Epithelial cell of proximal tubule (primary cell): ENCODE measurements at places on chromosomes 6 and 20. TPM values are rescaled to one million over a fixed set of nuclear protein-coding genes. Genes with fewer than 3 reads are reported as not detected.

- no peak for DNase-seq
Measured at GRCh38 chr20:32441638-32442037, 83.5 kb downstream of the ASXL1 start.

The KHDC1L gene
- total RNA-seq: not detected in 2 replicates

DNA sequence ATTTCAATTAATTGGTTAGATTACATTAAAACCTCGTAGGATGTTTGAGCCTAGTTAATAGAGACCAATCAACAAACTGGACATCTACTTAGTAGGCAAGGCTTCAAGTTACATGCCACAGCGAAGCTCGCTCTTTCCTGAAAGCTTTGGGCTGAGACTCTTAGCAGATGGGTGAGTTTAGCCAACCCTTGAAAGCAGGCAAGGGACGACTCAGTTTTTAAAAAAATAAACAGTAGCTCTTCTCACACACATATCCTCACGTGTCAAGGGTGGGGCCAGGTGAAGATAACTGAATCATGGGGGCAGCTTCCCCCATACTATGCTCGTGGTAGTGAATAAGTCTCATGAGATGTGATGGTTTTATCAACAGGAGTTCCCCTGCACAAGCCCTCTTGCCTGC is 775 bp downstream of the MTFR2 start:
- no peak for DNase-seq

- no peak for DNase-seq
Measured at GRCh38 chr20:15248618-15249395, 911.4 kb upstream of the FLRT3 start.

DNA sequence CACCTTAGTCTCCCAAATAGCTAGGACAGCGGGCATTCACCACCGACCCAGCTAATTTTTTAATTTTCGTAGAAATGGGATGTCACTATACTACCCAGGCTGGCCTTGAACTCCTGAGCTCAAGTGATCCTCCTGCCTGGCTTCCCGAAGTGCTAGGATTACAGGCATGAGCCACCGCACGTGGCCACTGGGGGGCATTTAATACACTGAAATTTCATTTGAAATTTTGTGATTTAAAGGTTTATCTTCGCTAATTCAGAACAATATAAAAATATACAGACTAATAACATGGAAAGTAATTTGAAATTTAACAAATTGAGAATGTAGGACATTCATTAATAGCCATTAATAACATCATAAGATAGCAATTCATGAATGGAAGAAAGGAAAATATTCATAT is 20.5 kb upstream of the TBC1D32 start:
- no peak for DNase-seq

The MLIP gene
- not detected in 2 replicates for total RNA-seq

DNA sequence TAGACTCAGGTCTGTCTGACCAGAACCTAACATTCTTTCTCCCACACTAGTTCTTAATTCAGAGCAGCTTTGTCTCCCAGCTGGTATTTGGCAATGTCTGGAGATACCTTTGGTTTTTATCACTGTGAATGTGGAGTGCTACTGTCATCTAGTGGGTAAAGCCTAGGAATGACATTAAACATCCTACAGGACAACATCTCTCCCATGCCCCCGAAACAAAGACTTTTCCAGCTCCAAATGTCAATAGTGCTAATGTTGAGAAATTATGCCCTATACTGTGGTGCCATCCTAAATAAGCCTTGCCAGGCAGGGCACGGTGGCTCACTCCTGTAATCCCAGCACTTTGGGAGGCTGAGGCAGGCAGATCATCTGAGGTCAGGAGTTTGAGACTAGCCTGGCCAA is 4.2 kb upstream of the TTPAL start:
- DNase-seq: no peak

GRCh38 chr6:129786548-129786947 is 74.6 kb downstream of the TMEM244 start:
- DNase-seq: no peak

The GPR6 gene
- total RNA-seq: not detected in 2 replicates
